Karpas-422 (cell line): ENCODE measurements at places on chromosomes 2 and 18. TPM values are rescaled to one million over a fixed set of nuclear protein-coding genes. Genes with fewer than 3 reads are reported as not detected.

DNA sequence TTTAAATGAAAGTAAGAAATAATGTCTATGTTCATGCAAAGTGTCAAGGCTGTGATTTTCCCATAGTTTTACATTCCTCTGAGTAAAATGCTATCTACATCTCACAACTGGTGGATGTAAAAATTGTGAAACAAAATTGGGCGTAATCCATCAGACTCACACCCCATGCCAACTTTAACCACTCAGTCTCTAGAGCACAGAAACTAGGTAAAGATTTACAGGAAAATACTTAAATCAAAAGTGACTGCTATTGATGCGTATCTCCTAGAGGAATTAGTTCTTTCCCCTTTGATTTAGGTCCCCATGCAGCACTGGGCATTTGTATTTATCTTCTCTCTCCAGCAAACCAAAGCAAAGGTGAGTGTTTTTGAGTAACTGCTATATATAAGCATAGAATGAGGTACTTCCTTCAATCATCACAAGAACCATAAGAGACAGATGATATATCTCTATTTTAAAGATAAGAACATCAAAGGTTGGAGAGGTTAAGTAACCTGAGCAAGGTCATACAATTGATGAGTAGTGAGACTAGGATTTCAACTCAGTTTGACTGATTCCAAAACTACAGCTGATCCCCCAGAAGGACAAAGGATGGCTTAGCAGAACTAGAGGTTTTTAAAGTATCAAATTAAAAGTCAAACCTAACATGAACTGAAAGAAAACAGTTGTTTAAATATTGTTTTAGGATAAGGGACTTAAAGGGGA lies 594.0 kb upstream of the ACVR2A start:
- DNase-seq, result no peak

DNA sequence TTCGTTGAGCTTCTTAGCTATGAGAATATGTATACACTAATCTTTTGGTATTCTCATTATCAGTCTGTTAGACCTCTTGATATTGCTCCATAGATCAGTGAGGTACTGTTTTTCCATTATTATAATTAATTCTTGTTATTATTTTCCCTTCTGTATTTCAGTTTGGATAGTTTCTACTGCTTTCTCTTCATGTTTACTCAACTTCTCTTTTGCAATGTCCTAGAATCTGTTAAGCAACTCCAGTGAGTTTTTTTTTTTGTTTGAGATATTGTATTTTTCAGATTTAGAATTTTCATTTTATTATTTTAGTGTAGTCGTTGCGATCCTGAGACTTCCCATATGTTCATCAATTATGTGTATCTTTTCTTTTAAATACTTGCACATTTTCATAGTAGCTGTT lies 260.8 kb downstream of the SETBP1 start:
- DNase-seq, result no peak

GRCh38 chr18:49527631-49528327 lies 34.1 kb upstream of the LIPG start:
- DNase-seq, result no peak

DNA sequence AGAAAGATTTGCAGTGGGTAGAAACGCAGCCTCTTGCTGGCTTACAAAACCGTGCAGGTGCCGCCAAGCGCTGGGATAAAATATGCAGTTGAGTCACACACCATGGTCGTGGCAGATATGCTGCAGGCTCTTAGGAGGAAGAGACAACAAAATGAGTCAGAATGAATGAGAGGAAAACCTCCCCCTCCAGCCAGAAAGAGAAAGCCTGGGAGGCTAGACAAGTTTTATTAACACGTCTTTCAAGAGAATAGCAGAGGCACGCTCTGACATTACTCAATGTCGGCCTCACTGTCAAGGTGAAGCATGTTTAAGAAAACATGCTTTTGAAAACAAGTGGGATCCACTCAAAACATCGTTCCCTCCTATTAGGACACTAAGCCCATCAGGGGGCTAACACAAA lies 37.1 kb upstream of the ZCCHC2 start:
- no peak for DNase-seq

GRCh38 chr2:170276925-170277629 lies 99.1 kb downstream of the MYO3B start:
- no peak for DNase-seq

GRCh38 chr2:60440079-60440766 lies 113.2 kb downstream of the BCL11A start:
- no peak for DNase-seq

- DNase-seq, result no peak
These were observed 193.8 kb downstream of the ANKRD30B start for GRCh38 chr18:14941792-14942191.

GRCh38 chr2:217866457-217866856 lies 136.3 kb downstream of the TNS1 start:
- DNase-seq, result no peak

CFAP65 gene
- total RNA-seq, result 0.11 TPM in 1 of 2 replicates, not detected in the other
